GDM1 (cell line): ENCODE measurements at places on chromosomes 4 and X.

GRCh38 chr4:163818673-163819072 is 324.2 kb downstream of the TMA16 start:
- DNase-seq, result no peak

DNA sequence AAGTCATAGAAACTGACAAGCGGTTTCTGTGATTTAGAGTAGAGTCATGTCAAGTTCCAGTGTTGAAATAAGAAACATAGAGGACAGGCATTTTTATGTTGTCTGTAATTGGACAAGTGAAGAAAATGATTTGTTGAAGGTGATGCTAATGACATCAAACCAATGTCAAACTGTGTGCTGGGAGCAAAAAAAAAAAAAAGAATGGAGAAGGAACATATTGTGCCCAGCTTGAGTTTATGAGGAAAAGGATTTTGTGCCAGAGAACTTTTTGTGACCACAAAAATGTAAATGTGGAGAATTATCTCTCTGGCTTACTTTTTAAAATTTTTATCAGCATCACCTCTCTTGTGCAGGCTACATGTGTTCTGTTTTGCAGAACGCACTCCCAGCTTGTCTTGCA is 495.7 kb downstream of the RAPGEF2 start:
- no peak for DNase-seq

- DNase-seq, result no peak
Observed at GRCh38 chr4:170227928-170228327, 138.2 kb upstream of the AADAT start.

- no peak for DNase-seq
Observed at GRCh38 chrX:72062916-72063315, 68.8 kb downstream of the RTL5 start.

DNA sequence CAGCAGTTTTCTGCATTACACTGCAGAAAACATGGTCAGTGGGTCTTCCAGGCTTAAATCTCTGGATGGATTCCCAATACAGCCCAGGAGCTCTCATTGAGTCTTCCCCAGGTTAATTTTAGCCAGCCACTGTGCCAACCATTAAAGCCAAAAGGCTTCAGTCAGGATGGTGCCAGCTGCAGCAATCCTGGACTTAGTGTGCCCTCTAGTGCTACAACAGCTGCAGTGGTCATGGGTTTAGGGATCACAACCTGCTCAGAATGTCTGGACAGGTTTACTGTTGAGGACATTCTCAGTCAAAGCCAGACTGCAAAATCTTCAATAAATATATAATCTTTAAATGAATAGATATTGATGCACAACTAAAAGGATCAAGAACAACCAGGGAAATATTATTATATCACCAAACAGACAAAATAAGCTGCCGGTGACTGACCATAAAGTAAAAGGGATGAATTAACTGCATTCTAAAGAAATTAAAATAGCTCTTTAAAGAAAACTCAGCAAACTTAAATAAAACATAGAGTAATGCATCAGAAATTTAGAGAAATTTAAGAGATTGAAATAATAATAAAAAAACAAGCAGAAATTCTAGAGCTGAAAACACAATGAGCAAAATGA is 639.9 kb downstream of the SPOCK3 start:
- peak; percentile 38 for DNase-seq
